DMS153 (cell line): ENCODE measurements at places on chromosomes 1 and 21.

DNA sequence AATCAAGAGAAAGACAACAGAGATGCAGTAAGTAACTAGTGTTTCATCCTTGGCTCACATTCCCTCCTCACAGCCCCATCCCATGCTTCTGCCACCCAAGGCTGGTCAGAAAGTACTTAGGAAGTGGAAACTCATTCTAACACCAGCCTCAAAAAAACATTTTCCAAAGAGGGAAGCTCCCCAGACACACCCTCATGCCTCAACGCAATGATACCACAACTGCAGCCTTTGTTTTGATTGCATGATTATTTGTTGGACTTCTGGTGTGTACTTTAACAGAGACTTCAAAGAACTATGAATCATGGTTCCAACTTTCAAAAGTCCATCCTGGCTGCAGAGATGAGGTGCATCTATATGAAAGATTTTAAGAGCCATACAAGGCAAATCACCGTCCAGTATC lies 45.2 kb upstream of the KCNA3 start:
- DNase-seq, result no peak

GRCh38 chr1:72485801-72486200 lies 203.5 kb upstream of the NEGR1 start:
- DNase-seq, result no peak

GRCh38 chr1:202184750-202185460 lies 8.7 kb upstream of the LGR6 start:
- DNase-seq, result peak; percentile 71

- no peak for DNase-seq
These were observed 16.6 kb upstream of the DISP3 start for GRCh38 chr1:11462224-11462923.
